Neural progenitor cell (in vitro differentiated cells): ENCODE measurements at places on chromosomes 7 and 10. TPM values are rescaled to one million over a fixed set of nuclear protein-coding genes. Genes with fewer than 3 reads are reported as not detected.
A peak's percentile ranks its signal among the peaks of the same experiment; 100 is the strongest.

GRCh38 chr10:29386342-29386999 lies 97.6 kb downstream of the LYZL1 start:
- DNase-seq: peak; percentile 62

Gene OPN4
- total RNA-seq: not detected in 2 replicates

Gene BAIAP2L1
- 29.5 and 35.1 TPM in 2 replicates for total RNA-seq

- DNase-seq: no peak
Measured at GRCh38 chr7:135205850-135206249, 5.5 kb downstream of the WDR91 start.

DNA sequence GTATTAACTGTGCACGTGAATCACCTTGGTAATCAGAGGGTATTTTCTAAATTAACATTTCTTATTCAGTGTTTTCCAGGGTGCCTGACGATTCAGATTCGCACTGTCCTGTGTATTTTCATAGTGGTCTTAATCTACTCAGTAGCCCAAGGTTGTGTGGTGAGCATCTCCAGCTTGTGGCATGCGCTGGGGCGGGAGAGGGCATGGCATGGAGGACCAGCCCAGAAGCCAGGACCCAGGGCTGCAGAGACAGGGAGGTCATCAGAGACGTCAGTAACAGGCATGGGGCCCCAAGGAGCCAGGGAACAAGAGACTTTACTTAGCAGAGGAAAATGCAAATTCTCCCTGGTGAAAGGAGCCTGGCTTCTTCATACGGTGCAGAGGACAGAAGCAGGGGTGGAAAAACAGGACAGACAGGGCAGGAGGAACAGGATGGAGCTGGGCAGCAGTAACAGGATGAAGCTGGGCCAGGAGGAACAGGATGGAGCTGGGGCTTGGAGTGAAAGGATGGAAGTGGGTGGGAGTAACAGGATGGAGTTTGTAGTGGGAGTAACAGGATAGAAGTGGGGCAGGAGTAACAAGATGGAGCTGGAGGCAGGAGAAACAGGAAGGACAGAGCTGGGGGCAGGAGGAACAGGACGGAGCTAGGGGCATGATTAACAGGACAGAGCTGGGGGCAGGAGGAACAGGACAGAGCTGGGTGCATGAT lies 110.9 kb downstream of the ADCY1 start:
- DNase-seq: no peak

Gene SPDYE2
- total RNA-seq: not detected in 2 replicates

DNA sequence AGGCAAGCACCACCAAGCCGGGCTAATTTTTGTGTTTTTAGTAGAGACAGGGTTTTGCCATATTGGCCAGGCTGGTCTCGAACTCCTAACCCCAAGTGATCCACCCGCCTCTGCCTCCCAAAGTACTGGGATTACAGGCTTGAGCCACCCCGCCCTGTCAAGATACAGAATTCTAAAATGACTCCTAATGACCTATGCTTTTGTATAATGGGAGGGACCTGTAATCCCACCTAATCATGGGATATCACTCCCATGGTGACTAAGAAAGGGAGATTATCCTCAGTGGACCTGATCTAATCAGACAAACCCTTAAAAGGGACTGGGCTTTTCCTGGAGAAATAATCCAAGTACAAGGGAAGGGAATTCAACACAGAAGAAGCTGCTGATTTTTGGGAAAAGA lies 28.8 kb downstream of the SAMD8 start:
- DNase-seq: peak; percentile 39

Gene CDK14
- total RNA-seq: 41.9 and 52.3 TPM in 2 replicates

Gene ERLIN1
- total RNA-seq: 31.2 and 35.7 TPM in 2 replicates

DNA sequence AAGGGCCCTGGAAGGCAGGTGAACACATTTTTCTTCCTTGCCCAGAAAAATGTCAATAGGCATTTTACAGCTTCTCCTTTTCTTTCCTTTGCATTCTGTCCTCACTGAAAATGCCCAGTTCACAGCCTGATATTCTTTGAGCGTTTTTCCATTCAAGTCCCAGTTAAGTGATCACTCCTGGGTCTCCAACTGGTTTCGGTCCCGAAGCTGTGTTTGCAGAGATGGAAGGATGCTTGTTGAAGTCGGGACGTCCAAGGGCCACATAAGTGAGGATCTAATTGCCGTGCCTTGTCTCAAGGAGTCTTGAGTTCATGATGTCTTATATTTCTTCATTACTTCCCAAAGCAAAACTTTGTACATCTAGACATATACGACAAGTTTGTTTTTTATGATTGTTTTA lies 208.7 kb upstream of the PRKCQ start:
- DNase-seq: no peak

GRCh38 chr7:139451638-139452037 lies 31.8 kb downstream of the KLRG2 start:
- no peak for DNase-seq

DNA sequence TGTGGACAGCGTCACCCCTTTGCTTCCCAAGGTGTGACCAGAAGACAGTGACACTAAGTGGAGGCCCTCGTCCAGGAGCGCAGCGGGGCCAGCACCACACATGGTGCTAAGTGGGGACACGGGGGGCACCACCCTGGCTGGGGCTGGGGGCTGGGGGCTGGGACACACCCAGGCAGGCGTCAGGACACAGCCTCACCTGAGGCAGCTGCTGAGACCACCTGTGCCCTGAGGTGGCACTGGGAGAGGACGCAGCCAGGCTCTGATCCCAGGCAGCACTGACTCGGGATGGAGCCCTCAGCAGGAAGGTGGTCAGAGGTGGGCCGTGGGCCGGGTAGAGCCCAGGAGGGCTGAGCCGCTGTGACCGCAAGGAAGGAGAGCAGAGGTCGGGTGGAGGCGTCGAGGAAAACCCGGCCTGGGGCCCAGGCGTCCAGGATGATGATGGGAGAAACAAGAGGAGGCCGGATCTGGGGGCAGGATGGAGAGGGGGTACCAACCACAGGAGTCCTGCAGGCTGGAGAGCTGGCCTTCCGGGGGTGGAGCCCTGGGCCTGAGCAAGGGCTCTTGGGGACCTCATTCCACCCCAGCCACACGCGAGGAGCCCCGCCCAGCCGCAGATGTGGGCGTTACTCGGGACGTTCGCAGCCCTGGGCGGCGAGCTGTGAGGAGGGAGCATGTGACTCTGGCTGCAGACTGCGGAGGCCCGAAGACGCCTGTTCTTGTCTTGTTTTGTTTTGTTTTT lies 22.5 kb downstream of the LRRC27 start:
- no peak for DNase-seq

- no peak for DNase-seq
Measured at GRCh38 chr7:35544028-35544742, 150.8 kb downstream of the HERPUD2 start.

- no peak for DNase-seq
Measured at GRCh38 chr10:127310430-127310829, 114.0 kb upstream of the INSYN2A start.

GRCh38 chr7:112649560-112649959 lies 140.6 kb downstream of the TMEM168 start:
- no peak for DNase-seq

Gene TEX36
- not detected in 2 replicates for total RNA-seq

Gene USP6NL
- 34.0 and 39.9 TPM in 2 replicates for total RNA-seq

GRCh38 chr10:59372543-59372942 lies 10.2 kb upstream of the FAM13C start:
- DNase-seq: no peak

GRCh38 chr10:86055928-86056327 lies 310.7 kb downstream of the GRID1 start:
- no peak for DNase-seq

DNA sequence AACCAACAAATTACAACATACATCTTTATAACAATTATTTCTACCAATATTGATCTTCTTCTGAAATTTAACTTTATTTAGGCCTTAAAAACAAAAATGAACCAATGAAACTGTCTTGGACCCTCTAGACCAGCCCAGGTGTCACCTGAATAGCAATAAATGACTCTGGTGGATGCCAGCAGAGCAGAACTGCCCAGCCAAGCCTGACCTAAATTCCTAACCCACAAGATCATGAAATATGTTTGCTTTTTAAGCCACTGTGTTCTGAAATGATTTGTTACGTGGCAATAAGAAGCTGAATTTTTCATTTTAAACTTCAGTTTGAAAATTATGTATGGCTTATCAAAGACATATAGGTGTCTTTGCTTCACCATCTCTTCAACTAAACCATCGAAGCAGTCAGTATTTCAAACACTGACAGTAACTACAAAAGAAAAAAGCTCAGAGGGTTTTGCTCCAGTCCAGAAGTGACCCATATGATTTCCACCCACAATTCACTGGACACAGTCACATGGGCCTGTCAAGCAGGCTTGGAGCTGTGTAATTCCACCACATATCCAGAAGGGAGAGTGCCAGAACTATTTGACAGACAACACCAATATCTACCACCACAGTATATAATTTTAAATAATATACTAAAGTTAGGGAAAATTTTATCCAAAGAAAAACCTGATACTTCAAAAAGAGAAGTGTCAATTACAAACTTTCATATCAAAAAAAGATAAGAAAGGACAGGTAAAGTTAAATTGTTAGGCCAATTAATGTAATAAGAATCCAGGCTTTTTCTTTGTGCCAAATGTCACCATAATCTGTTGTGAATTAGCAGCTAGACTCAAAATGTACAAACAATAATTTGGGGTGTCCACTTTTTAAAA lies 94.5 kb downstream of the KMT2C start:
- peak; percentile 34 for DNase-seq

DNA sequence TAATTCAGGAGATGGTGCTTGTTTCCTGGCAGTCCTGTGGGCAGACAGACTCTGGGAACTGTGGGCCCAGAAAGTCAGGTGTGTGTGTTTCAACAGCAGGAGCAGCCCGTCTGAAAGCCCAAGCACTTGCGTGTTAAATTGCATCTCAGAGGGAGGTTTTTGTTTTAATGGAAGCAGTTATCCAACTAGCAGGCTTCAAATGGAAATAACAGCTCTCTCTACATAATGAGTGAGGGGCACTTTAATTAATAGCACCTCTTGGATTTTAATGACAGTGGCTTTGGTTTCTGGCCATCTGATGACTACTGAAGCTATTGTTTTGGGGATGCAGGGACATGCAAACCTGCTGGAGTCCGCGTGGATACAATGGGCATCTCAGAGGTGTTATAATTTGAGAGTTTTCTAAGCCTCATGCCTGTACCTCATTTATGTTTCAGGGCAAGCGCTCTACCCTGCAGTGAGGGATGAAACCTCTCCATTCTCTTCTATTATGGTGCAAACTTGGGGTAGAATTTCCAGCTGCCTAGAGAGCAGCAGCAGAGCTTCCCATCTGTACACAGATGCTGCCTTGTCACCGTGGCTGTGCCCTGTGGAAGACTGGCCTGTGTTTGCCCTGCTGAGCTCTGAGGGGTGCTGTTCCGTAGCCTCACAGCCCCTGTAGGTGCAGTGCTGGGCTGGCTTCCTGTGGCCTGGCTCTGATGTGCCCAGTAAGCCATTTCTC lies 206.6 kb upstream of the GPR26 start:
- no peak for DNase-seq

Gene AOAH
- 5.5 and 5.9 TPM in 2 replicates for total RNA-seq

DNA sequence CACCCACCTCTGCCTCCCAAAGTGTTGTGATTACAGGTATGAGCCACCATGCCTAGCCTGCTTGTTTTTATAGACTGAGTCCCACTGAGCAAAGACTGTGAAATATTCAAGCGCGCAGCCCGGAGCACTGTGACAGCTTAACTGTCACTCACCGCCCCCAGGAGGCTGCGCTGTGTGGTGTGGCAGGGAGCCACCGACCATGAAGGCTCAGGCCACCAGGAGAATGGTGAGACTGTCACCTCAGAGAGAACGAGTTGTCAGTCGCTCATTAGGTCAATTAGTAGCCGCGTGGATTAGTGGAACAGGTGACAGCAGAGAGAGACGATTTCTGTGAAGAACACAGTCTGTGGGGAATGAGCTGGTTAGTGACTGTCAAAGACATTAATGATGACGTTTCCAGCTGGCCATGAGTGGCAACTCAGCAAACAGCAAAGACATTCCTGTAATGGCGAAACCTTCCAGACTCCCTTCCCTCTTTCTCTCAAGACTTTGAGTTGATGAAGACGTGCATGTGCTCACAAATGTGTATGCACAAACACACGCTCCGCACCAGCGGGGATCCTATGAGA lies 64.5 kb downstream of the CYCS start:
- DNase-seq: no peak

Gene ZPBP
- total RNA-seq: not detected in 2 replicates

Gene IL2RA
- not detected in 2 replicates for total RNA-seq

Gene FBXW4
- total RNA-seq: 36.3 and 46.0 TPM in 2 replicates

GRCh38 chr10:77836299-77836820 lies 90.2 kb downstream of the DLG5 start:
- DNase-seq: no peak

DNA sequence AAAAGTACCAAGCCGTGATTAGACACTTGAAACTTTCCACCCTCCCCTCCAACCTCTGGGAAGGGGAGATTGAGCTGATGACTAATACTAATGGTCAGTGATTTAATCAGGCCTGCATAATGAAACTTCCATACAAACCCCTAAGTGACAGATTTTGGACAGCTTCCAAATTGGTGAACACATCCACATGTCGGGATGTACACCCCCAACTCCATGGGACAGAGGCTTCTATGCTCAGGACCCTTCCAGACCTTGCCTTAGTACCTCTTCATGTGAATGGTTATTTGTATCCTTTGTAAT lies 4.8 kb downstream of the NUB1 start:
- no peak for DNase-seq

DNA sequence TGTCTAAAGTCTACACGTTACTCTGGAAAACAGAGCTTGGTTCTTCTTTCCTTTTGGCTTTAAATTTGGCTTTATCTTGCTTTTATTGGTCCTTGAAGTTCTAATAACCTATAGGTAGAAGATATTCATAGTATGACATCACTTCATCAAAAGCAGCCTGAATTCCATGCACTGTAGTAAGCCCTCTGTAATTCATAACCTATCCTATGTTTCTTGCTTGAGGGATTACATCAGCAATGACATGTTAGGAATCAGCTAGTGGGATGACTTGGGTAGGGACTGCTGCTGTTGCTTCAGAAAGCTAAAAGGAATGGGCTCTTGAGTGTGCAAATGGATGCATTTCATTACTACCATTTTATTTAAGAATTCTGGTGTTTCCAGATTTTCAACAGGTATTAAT lies 184.9 kb downstream of the PTEN start:
- no peak for DNase-seq

DNA sequence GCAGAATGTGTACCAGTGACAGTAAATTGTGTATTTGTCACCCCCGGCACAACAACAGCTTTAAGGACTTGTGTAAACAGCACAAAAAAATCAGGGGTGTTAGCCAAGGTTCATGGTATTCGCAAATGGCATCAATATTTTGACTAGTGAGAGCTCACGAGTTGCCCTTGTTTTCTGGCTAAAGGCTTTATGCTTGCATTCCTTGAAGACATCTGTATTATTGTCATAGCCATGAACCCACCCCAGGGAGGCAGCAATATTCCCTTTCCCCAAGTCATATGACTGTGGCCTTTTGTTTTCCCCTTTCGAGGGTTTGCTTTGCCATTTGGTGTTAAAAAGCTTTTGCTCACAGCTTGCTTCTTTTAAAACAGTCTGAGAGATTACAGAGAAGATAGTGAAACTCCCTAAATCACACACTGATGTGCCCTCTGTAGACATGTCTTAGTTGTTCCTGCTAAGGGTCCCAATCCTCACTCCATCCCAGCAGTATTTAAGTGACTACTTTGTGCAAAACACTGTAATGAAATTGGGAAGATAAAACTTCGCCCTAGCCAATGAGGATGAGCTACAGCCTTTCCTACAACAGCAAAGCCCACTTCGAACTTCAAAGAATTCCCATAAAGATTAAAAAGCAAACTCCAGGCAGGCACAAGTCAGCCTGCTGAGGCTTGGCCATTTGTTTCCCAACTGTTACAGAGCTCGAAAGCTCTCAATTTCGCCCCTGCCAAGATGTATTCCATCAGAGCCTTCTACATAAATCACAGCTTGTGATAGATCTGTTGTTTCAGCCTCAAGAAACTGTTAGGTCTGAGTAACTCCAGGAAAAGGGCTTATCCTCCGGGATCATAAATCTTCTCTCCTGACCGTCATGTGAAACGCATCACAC lies 172.3 kb downstream of the ADAM12 start:
- DNase-seq: no peak

Gene BTBD16
- total RNA-seq: not detected in 2 replicates
